ENCODE measurements at places on chromosomes 11 and 22.

GRCh38 chr11:112508750-112509149 is 248.1 kb upstream of the PLET1 start:
- no peak for DNase-seq

GRCh38 chr11:15490535-15490934 is 375.8 kb downstream of the INSC start:
- no peak for DNase-seq

- peak; percentile 81 for DNase-seq
Observed at GRCh38 chr11:36409152-36409816, 100.8 kb downstream of the TRAF6 start.

GRCh38 chr11:116874251-116874650 is 36.8 kb upstream of the APOA1 start:
- peak; percentile 83 for DNase-seq

DNA sequence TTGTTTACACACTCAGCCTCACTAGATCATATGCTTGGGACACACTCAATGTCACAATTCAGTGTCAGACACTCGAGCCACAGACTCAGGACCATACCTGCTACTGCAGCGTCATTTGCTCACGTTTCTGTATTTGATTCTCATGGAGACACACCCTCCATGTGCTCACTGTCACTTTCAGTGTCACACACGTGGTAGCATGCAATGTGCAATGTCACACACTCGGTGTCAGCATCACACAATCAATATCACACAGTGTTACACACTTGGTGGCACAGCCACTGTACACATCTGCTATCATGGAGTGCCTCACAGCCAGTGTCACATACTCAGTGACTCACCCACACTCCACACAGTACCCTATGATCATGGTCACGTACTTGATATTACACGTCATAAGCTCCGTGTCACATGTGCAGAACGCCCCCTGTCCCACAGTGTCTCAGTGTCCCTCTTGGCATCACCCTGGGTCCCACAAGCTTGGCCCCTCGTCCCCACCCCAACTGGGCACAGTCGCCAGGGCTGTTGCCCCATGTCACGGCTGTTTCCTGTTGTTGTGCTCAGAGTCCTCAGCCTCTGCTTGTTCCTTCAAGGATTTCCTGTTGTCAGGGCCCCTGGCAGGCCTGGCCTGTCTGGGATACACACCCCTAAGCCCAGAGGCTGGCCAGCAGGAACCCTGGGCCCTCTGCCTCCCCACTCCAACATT is 49.6 kb downstream of the PDE2A start:
- no peak for DNase-seq

DNA sequence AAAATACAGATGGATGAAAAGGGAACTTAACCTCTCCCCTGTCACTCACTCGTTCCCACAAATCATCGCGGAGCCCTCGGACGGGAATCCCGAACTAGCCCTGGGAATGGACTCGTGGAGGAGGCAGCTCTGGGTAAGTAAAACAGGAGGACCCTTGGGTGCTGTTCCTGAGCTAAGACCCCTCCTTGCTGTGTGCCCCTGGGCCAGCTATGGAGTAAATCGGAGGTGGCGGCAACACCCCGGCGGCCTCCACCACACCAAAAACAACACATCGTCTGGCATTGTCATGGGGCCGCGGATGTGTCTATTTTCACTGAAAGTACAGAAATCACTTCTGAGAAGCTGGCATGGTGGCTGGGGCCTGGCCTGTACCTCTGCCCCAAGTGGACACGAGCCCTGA is 12.1 kb downstream of the CPT1A start:
- DNase-seq, result no peak

GRCh38 chr11:79742176-79742575 is 301.3 kb upstream of the TENM4 start:
- no peak for DNase-seq

- DNase-seq, result no peak
Observed at GRCh38 chr11:75773595-75774353, 5.2 kb downstream of the DGAT2 start.

DNA sequence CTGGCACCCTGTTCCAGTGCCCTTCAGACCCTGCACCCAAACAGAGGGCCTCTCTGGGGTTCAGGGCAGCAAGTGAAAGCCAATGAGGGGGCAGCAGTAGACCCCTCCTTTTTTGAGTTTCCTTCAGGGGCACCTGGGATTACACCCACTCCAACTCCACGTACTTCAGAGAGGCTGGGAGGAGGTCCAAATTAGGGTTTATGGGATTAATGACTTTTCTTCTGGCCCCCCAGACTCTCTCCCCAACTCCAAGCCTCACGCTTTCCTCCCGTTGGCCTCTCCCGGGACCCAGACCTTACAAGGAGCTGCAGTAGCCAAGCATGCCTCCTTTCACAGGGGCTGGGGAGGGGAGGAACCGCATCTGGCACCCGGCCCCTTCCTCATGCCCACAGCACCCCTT is 101.7 kb downstream of the NECTIN1 start:
- DNase-seq, result no peak

DNA sequence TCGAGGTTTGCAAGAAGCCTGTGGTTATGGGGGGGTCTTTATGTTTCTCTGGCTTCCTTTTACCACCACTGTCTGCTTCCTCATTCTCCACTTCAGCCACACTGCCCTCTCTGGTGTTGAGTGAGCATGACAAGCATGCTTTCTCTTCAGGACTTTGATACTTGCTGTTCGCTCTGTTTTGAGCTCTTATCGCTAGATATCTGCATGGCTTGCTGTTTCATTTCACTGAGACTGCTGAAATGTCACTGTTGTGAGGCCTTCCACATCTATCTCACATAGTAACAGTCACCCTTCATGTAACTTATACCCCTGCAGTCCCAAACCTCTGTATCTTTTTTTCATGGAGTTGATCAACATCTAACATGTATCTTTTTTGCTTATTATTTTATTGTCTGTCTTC is 59.8 kb downstream of the TMEM135 start:
- DNase-seq, result peak; percentile 19

DNA sequence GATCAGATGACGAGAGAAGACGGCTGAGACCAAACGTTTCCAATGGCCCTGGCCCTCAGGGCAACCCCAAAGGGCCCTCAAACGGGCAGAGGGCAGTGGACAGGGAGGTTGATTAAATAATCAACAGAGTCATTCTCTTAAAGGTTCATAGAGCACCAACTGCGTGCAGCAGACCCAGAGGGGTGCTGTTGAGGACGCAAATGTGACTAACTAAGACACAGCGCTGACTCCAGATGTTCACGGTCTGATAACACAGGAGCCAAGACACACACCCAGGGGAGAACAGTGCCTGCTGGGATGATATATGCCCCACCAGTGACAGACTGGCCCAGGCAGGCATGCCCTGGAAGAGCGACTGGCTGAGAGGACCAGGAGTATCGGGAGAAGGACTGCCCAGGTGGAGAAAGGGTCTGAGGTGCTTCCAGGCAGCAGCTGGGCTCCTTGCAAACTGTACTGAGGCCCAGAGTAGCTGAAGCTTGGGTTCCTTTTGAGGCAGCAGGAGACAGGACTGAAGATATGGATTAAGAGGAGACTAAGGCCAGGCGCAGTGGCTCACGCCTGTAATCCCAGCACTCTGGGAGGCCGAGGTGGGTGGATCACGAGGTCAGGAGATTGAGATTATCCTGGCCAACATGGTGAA is 7.7 kb downstream of the VWCE start:
- no peak for DNase-seq

GRCh38 chr22:45239681-45240051 is 1.0 kb downstream of the KIAA0930 start:
- no peak for DNase-seq

DNA sequence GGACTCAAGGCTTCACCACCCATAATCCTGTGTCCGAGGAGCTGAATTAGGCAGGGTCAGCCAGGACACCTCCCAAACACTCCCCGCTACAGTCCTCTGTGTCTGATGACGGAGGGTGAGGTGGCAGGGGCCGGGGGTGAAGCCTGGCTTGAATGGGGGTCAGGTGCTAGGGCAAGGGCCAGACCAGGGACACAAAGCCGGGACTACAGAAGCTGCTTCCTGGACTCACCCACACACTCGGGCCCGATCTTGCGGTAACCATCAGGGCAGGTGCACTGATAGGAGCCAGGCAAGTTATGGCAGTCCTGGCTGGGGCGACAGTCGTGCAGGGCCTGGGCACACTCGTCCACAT is 2.3 kb downstream of the EFEMP2 start:
- DNase-seq, result no peak

DNA sequence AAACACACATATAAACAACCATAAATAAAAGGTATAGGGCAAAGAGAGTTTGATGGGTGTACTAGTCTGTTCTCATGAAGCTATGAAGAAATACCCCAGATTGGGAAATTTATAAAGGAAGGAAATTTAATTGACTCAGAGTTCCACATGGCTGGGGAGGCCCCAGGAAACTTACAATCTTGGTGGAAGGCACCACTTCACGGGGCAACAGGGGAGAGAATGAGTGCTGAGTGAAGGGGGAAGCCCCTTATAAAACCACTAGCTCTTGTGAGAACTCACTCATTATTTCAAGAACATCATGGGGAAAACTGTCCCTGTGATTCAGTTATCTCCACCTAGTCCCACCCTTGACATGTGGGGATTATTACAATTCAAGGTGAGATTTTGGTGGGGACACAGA is 385.9 kb upstream of the ANO5 start:
- DNase-seq, result no peak

- no peak for DNase-seq
Observed at GRCh38 chr22:50251477-50252081, 514 bp upstream of the HDAC10 start.

DNA sequence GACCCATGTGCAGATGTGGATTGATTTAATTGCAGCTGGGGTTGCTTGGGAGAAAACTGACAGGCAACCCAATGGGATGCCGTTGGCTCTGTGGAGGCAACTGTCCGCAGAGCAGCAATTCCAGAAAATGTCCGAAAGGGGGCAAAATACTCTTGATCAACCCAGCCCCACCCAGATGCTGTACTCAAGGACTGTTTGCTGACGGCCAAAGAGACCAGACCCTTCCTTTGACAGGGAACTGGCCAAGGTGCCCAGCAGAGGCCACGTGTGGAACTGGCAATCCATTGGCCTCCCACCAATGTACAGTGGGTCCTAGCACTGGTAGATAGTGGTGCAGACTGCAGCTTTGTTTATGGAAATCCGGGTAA is 29.7 kb upstream of the KCNA4 start:
- no peak for DNase-seq

DNA sequence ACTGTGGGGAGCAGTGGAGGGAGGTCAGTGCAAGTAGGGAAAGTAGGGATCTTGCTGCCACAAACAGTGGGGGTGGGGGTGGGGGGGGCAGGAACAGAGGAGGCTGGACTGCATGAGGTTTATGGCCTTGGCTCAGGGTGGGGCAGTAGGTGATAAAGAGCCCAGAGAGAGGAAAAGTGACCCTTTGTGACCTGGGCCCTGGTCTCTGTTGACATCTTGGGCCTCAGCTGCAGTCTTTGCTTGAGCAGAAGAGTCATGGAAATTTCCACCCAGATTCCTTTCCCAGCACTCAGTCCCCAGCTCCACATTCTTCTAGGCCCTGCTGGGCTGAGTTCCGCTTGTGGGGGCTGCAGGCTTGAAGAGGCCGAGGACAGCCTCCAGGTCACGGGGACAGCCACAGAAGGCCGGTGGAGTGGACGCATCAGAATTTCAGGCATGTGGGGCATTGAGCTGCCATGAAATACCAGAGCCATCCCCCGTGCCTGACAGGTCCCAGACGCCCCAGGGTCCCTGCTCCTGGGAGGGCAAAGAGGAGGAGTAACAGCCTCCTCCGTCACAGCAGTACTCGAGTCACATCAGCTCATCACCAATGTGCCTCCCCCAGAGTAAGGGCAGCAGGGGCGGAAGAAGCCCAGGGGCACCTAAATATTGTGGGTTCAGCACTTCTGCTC is 9.7 kb upstream of the MALAT1 start:
- peak; percentile 78 for DNase-seq

DNA sequence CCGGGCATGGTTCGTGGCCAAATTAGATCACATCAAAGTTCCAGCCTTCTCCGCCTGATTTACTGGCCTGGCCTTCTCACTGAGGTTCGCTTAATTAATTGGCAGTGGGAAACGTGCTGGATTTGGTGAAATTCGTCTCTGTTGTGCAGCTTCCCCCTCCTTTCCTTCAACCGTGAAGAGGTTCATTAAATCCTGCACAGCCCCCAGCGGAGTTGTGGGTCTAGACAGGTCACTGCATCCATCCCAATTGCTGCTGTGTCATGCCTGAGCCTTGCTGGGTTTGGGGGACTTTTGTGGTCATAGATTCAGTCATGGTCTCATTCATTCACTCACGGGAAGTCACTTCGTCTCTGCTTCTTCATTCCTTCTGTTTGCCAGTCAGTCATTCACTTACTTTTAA is 90.0 kb downstream of the INSC start:
- DNase-seq, result no peak

- DNase-seq, result no peak
Observed at GRCh38 chr11:72102162-72102561, 935 bp downstream of the LAMTOR1 start.

- DNase-seq, result no peak
Observed at GRCh38 chr11:125114518-125114917, 3.1 kb upstream of the TMEM218 start.

DNA sequence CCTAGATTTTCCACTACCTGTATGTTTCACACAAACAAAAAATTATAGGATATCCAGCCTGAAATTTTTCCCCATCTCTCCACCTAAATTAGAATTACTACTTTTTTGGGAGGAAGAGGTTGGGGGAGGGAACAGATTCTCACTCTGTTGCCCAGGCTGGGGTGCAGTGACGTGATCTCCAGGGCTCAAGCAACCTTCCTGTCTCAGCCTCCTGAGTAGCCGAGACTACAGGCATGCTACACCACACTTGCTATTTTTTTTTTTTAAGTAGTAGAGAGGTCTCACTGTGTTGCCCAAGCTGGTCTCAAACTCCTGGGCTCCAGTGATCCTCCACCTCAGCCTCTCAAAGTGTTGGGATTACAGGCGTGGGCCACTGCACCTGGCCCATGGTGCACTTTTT is 9.5 kb downstream of the JAML start:
- no peak for DNase-seq

DNA sequence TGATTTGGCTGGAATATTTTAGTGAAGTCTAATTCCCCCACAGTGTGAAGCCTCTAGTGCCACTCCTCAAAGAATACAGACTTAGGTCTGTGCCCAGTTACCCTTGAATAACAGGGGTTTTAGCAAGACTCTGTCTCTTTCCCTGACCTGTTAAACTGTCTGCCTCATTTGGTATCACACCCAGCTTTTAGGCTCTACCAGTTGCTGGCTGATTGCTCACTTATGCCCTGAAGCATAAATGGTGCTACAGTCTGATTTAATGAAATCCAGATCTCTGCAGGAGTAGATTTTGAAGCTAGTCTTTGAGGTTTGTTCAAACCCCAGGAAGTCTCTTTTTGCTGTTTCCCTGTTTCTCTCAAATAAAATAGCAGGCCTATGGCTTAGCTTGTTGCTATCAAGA is 45.2 kb upstream of the LIPT2 start:
- no peak for DNase-seq

- no peak for DNase-seq
Observed at GRCh38 chr22:47631571-47632102, 869.2 kb downstream of the TBC1D22A start.

- DNase-seq, result no peak
Observed at GRCh38 chr22:43128928-43129424, 14.2 kb downstream of the MCAT start.

GRCh38 chr11:18277565-18278271 is 11.7 kb downstream of the SAA1 start:
- DNase-seq, result no peak
